ENCODE measurements at places on chromosomes 16 and 17.
A peak's percentile ranks its signal among the peaks of the same experiment; 100 is the strongest.

DNA sequence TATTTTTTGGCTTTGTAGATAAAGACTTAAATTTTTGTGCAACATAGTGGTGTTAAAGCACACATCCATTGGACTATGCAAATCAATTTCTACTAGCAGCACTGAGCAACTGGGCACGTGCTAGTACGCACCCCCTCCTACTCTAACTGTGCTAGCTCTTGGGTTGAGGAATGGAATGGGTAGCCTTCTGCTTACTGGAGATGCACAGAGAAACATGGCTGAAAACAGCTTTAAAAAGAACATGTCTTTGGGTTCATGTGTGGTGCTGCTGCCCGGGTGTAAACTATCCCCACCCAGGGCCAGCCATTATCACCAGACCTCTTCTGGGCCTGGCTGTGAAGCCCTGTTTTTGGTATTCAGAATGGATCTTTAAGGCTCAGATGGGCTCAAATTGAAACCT lies 7.3 kb downstream of the ESRP2 start:
- DNase-seq = no peak

DNA sequence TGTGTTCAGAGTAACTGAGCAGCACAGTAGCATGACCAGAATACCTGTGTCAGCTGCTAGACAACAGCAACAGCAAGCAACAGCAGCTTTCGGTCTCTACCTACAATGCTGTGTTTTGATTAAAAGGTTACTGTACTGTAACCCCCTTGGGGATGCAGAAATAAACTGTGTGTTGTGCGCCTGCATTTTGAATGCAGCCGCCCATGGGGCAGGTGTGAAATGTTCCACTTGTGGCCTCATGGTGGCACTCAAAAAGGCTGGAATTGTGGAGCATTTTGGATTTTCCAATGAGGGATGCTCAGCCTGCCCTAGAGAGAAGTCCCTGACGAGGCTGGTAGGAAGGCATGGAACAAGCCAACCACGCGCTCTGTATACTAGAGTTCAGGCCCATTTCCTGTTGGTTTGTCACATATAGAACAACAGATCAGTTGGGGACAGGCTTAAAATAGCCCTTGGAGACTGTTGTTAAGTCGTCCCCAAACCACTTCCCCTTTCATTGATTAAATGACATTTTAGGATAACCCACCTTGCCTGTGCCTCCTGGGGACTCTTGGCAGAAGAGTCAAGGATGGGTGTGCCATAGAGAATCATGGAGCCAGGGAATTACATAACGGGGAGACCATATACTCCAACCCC lies 27.1 kb downstream of the SCPEP1 start:
- no peak for DNase-seq

DNA sequence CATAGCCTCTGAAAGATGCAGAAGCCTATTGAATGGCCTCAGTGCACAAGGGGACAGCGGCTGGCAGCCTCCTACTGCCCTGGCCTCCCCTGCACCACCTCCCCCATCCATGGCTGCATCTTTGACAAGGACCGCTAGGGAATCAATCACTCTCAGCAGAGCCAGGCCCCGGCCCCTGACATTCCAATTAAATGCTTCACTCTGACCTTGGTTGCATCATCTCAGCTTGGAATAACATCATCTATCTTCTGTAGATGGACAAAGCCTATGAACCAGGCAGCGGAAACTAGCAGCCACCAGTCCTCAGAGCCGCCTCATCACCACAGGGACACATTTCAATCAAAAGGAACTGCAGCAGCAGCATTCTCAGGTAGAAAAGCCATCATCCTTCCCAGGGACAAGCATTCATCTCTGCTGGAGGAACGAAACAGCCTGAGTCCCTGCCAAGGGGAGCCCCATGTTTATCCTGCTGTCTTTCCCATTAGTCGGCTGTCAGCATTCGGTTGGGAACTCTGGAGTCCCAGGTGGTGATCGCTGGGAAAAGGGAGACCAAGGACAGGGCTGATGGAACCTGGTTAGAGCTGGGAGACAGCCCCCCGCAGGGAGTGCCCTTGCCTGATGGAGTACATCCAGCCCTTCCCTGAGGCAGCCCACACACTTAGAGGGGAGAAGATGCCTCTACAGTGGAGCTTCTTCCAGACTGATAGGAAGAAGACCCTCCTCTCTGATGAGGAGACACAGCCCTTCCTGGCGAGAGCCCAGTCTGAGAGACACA lies 11.5 kb upstream of the TMEM132E start:
- DNase-seq = no peak

- no peak for DNase-seq
Observed at GRCh38 chr17:9022573-9023391, 1.5 kb downstream of the NTN1 start.

DNA sequence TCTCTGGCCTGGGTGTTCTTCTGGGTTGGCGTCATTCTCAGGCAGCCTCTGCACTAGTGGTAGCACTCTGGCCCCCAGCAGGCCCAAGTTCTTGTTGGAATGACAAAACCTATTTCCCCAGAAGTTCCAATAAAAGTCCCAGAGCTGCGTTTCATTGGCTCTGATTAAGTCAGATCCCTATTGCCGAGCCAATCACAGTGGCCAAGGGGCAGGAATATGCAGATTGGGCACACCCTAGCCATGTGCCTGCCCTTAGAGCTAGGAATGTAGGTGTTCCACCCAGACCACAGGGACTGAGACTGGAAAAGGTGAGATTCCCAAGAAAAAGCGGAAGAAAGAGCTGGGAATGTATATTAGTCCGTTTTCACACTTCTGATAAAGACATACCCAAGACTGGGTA lies 44.9 kb upstream of the POLR3E start:
- DNase-seq = no peak

- DNase-seq = no peak
Observed at GRCh38 chr17:41602524-41602923, 10.0 kb downstream of the KRT16 start.

GRCh38 chr17:74842599-74843351 lies 16.9 kb downstream of the GRIN2C start:
- peak; percentile 89 for DNase-seq

DNA sequence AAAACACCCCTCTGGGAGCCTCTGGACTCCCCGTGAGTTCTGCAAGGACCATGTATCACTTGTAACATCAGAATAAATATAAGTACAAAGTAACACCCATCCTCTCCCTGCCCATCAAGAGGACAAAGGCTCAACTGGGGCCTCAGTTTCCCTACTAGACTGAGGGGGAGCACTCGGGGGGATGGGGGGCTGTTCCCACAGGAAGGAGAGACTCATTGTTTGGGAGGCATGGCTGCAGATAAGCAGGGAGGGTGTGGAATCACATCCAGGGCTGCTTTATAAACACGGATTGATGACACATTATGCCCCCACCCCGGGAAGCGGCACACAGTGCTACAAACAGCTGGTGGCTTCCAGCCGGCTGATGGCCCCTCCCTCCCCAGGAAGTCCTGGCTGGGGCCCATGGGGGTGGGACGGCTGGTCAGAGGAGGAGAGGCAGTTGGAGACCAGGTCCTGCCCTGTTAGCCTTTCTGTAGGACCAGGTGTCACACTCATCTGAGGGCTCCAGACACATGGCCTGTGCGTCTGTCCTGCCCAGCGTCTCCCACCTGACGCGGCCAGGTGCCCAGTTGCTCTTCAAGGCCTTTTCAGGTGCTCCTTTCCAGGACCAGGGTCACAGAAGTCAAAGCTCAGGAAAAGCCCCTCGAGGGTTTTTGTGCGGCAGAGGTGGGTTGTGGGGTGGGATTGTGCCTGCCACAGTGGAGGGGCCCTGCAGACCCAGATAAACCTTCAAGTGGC lies 1.3 kb upstream of the MPG start:
- peak; percentile 80 for DNase-seq

- no peak for DNase-seq
Observed at GRCh38 chr16:2475413-2476344, 752 bp downstream of the TBC1D24 start.

DNA sequence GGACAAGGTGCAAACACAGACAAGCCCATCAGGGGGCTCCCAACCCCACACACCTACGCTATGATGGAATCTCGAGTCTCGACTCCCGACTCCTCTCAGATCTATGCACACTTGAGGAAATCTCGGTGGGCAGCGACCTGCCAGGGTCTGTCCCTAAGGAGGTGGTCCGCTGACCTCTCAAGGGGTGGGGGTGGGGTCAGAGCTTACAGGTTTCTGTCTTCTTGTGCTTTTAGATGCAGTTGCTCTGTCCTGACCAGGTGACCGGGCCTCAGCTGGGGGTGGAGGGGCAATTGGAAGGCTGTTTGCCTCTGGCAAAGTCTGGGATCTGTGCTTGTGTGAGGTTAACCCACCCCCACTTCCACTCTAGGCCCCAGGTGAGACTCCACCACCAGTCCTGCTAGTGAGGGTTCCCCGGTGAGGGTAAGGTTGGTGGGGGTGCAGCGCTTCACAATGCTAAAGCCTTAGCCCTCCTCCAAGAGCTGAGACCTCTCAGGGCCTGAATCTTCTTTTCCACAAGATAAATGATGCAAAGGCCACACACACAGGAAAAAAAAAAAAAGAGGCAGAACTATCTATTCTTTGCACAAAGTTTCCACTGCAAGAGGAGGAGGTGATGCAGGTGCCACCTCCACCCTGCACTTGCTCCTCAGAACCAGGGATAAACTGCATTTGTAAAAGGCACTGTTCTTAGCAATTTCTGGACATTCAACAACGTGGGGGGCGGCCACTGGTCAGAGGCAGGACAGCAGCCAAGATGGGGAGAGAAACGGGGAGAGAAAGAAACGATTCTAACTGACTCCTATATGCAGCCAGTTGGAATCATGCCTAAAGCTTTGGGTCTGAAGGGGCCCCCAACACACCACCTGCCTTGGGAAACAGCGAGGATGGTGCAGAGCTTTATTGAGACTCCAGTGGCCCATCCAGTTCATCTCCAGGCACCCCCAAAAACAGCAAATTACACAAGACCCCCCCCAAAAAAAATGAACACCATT lies 4.1 kb downstream of the CISD3 start:
- DNase-seq = no peak

DNA sequence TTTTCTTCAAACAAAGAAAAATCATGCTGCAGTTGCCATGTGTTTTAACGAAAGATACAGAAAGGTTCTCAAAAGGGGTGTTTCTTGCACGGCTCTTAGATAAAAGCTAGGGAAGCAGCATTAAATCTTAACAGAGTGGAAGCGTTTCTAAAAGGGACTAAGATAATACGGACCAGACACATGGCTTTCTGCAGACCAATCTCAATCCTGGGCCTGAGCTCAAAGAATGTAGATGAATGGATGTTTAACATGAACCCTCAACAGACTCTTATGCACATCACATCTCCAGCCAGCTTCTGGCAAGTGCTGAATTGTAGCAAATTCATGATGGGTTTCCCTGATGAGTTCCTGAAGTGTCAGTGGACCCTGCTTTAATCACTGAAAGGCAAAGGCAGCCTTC lies 80.2 kb upstream of the COX10 start:
- DNase-seq = no peak

DNA sequence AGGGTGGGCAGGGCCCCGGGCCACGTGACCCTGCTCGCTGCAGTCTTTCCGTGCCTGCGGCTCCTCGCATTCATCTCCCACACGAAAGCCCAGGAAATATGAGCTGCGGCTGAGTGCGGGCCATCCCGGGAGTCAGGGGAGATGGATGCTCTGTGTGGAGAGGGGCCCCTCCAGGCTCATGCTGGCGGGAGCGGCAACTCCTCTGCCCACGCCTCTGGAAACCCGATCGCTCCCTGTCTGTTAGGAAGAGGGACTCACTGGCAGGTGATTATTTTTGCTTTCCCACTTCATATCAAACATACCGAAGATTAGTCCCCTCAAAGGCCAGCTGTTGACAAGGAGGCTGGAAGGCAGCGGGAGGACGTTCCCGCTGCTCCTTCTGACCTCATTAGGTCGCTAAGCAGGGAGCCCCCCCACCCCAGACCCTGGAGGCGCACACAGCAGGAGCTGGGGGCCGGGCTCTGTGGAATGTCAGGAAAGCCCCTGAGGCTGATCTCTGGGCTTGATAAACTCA lies 228.5 kb downstream of the FOXL1 start:
- DNase-seq = no peak
